ENCODE measurements at places on chromosomes 12 and 14.

GRCh38 chr12:112798048-112798760 lies 6.7 kb downstream of the RPH3A start:
- no peak for DNase-seq

- no peak for DNase-seq
These were observed 42.2 kb downstream of the UBR7 start for GRCh38 chr14:93249128-93249831.

DNA sequence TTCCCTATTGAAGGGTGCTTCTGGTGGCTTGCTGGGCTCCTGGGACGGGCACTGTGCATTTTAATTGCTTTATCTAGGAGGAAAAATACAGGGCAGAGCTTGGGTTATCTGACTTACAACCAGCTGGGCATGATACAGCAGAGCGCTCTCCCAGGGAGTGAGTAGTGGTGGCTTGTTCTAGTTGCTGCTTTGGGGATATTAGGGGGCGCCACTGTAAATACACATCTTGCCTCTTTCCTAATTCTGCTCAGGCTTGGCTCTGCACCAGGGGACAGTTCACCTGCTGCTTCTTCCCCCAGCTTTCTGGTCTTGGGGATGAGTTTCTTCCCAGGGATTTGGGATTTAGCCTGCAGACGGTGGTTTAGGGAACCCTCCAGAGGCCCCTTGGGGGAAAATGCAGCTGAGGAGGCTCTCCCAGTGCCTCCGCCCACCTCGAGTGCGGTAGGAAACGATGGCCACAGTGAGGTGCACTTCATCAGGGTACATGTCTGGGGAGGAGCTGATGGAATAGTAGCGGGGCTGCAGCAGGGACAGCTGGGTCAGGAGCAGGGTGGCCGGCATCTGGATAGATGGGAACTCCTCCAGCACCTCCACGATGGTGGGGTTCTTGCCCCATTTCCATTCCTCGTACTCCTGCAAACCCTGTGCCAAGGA lies 36.9 kb upstream of the FBXO21 start:
- DNase-seq, result no peak

- no peak for DNase-seq
These were observed 33.4 kb upstream of the DCN start for GRCh38 chr12:91215940-91216454.

GRCh38 chr12:27780612-27781408 lies 774 bp upstream of the MANSC4 start:
- DNase-seq, result no peak

DNA sequence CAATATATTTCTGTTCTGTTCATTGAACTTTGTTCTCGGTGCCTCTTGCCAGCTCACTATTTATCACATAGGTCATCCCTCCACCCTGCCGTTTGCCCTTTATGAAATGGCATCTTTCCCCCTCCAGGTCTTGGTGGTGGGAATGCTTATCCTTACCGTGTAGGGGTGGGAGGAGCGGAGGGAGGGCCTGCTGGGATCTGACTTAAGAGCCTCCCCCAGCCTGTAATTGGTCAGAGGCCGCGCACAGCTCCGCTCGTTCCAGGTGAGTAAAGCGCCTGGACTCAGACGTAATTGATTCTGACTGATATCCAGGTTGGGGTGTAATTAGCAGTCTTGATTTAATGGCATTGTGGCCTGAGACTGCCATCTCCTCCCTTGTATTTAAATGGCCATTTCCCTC lies 185.3 kb downstream of the TSPAN9 start:
- no peak for DNase-seq

- DNase-seq, result no peak
These were observed 24.2 kb downstream of the FLRT2 start for GRCh38 chr14:85554106-85554505.

GRCh38 chr14:104665657-104666522 lies 23.5 kb upstream of the INF2 start:
- peak; percentile 66 for DNase-seq

- no peak for DNase-seq
These were observed 105.2 kb upstream of the ATF7IP start for GRCh38 chr12:14260011-14260993.

DNA sequence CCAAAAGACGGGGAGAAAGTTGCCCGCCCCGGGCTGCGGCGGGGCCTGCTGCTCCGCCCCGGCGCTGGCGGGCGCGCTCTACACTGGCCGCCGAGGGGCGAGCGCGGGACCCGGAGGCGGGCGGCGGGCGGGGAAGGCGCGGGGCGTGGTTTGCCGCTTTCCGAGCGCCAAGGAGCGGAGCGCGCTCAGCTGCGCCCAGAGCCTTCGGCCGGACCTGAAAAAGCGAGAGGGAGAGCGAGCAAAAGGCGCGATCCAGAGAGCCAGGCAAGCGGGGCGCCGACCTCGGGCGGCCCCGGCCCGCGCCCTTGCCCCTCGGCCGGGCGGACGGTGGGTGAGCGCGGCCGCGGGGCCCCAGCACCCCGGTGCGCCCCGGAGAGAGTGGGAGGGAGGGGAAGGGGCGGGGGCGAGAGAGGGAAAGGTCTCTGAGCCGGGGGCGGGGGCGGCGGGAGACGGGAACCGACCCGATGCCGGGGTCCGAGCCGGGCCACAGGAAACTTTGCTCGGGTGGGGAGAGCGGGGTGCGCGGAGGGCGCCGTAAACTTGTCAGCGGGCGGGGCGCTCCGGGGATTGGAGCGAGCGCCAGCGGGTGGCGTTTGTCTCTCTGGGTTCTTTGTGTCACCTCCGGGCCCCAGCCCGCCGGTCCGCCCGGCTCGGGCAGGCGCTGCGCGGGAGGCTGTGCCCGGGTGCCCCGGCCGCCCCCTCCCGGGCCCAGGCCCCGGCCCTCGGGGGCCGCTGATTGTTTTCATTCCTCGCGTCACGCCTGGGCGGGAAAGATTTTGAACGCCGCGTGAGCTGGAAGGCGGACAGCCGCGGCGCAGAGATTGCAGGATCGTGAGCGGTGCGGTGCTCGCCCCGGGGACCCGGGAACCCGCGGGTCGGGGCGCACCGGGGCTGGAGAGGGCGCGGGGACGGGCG lies at the start of gene SYNE2:
TSS of gene SYNE2 (plus strand) at position 188 of the 915 bp plus-strand sequence. CDS start 56,145 bp downstream, outside the sequence.
- DNase-seq, result peak; percentile 73

- DNase-seq, result no peak
These were observed 108.6 kb upstream of the TTC7B start for GRCh38 chr14:90924621-90925340.

GRCh38 chr12:82176761-82177490 lies 181.3 kb downstream of the CCDC59 start:
- DNase-seq, result no peak

DNA sequence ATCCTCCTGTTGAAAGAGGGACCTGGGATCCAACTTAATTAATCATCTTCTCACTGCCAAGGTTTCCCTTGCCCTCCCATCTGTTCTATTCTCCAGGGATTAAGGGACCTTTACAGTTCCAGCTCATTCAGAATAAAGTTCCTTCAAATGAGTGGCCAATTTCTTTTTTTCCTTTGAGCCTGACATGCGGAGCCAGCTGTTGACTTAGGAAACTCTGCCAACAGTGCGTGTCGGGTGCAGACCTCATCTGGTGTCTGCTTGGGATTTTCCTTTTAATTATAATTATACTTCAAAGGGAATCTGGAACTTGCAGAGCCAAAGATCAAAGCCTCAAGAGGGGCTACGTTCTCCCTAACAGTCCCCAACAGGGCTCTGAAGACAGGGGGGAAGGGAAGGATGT lies 64.8 kb downstream of the CCDC60 start:
- DNase-seq, result no peak

GRCh38 chr14:102238131-102238530 lies 66.8 kb downstream of the MOK start:
- no peak for DNase-seq

DNA sequence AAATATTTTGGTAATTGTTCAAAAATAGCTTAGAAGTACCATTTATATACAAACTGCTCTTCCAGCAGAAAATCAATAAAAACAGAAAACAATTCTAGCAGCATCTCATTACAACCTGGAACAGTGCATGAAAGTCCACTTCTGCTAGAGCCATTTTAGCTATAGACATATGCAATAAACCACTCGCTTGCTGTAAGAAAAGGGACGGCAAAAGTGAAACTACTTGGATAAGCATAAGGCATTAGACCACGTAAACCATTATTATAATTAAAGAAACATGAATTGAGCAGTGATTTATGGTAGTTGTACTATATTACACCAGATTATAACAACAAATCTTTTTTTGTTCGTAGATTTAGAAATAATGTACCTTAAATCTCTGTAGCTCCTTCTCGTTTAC lies 48.7 kb downstream of the LRIG3 start:
- no peak for DNase-seq

- DNase-seq, result peak; percentile 63
These were observed 31.3 kb upstream of the SMUG1 start for GRCh38 chr12:54220092-54220557.

DNA sequence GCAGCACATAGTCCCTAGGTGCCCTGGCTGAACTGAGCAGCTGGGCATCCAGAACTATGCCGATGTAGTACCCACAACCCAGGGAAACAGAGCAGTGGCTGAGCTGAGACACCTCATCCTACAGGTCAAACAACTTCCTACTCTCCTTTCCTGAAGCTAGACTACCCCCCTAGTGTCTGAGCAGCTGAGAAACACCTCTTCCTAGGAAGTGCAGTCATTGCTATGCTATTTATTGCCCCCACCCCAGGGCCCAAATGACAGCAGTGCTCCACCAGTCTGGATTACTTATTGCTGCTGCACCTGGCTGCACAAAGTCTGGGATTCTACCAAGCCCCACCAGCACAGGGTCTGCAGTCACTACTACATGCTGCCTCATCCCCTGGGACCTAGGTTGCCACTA lies 16.7 kb upstream of the GARIN2 start:
- no peak for DNase-seq

GRCh38 chr12:69497308-69498026 lies 27.3 kb downstream of the FRS2 start:
- peak; percentile 27 for DNase-seq

GRCh38 chr12:64675795-64676194 lies 65.5 kb downstream of the RASSF3 start:
- DNase-seq, result no peak

- no peak for DNase-seq
These were observed 75.9 kb downstream of the TMEM121 start for GRCh38 chr14:105602243-105602750.

- peak; percentile 87 for DNase-seq
These were observed at the start of gene CDK17 for GRCh38 chr12:96399919-96400630. Gene CDK17, minus strand, starts transcription at chr12:96400439. Its CDS starts 65,603 bp downstream, at chr12:96334836.

GRCh38 chr14:69924201-69924600 lies 45.0 kb downstream of the SMOC1 start:
- no peak for DNase-seq

DNA sequence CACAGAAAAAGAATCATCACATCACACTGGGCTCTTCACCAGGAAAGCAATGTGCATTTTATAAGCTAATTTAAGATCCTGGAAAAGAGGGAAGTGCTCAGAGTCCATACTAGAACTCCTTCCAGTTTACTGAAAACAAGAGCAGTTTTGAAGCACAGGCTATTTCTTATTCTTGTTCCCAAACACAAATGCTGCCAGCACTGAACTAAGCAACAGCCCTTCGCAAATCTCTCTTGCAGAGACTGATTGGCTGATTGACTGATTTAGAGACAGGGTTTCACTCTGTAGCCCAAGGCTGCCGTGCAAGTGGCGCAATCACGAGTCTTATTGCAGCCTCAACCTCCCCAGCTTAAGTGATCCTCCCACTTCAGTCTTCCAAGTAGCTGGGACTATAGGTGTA lies 44.8 kb downstream of the BCL2L14 start:
- no peak for DNase-seq

DNA sequence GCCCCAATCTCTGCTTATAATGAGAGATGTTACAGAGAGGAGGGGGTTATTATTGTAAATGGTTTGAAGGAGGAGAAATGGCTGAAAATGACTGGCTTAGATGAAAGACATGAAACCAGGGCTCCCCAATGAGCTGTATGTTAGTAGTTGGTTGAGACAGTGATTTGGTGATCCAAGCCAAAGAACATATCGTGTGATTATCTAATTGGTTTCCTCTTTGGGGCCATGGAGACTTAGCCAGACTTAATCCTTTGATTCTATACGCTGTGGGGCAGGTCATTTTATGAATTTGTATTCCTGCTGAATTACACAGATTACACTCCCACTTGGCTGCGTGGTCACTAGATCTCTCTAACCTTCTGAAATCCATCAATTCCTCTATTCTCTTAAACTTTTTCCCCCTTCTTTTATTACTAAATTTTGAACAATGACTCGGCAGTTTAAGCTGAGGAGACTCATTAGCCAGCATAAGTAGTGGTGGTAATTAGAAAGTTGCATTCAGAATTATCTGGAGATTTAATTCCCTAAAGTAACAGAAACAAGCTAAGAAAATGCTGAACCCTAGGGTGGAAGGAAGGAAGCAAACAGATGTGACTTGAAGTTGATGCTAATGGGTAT lies 5.3 kb downstream of the TTC8 start:
- no peak for DNase-seq

DNA sequence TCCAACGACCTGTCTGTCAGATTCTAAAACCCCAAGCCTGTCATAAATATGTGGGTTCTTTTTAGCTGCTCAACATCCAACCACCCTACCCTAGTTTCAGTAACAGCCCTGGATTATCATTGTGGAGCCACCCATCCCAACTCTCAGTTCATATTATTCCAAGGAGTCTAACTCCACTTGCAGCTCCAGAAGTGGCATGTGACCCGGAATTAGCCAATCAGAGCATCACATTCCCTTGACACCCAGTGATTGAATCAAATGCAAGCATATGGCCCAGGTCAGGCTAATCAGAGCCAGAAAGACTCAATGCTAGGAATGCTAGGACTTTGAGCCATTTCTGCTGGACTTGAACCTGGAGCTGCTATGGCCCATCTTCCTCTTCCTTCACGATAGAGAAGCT lies 17.1 kb upstream of the HSP90B1 start:
- no peak for DNase-seq

GRCh38 chr12:42987216-42987650 lies 397.7 kb upstream of the PRICKLE1 start:
- DNase-seq, result no peak

DNA sequence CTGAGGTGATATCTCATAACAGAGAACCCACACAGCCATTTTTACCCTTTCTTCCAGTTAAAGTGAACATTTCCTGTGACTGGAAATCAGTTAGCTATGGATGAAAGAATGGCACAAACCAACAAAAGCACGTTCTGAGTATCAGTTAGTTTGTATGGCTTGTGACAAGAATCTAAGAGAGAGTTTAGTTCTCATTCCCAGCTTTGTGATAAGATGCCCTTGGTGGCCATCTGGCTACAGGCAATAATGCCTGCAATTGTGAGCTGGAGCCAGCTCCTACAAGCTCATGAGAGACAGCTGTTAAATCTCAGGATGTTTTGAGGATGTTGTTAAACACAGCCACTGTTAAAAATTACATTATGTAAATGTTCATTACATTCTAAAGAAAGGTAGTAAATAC lies 122.0 kb upstream of the FRMD6 start:
- no peak for DNase-seq

- DNase-seq, result no peak
These were observed 68.7 kb downstream of the DHRS2 start for GRCh38 chr14:23704890-23705289.

- DNase-seq, result no peak
These were observed 50.2 kb upstream of the NCOR2 start for GRCh38 chr12:124617615-124618014.

- DNase-seq, result peak; percentile 24
These were observed 2.3 kb upstream of the KLRD1 start for GRCh38 chr12:10305411-10305810.

- no peak for DNase-seq
These were observed 13.1 kb upstream of the PRKAG1 start for GRCh38 chr12:49031573-49032161.

All from activated CD4-positive, alpha-beta T cell treated with anti-CD3 and anti-CD28 coated beads, Interleukin-2, Interleukin-4, amounts not matched to agents 100 ng/mL and 50 ng/mL, durations not matched to agents 16 hours and 8 hours (primary cell).